AG09319 (cell line): ENCODE measurements at places on chromosomes 7 and 10.

DNA sequence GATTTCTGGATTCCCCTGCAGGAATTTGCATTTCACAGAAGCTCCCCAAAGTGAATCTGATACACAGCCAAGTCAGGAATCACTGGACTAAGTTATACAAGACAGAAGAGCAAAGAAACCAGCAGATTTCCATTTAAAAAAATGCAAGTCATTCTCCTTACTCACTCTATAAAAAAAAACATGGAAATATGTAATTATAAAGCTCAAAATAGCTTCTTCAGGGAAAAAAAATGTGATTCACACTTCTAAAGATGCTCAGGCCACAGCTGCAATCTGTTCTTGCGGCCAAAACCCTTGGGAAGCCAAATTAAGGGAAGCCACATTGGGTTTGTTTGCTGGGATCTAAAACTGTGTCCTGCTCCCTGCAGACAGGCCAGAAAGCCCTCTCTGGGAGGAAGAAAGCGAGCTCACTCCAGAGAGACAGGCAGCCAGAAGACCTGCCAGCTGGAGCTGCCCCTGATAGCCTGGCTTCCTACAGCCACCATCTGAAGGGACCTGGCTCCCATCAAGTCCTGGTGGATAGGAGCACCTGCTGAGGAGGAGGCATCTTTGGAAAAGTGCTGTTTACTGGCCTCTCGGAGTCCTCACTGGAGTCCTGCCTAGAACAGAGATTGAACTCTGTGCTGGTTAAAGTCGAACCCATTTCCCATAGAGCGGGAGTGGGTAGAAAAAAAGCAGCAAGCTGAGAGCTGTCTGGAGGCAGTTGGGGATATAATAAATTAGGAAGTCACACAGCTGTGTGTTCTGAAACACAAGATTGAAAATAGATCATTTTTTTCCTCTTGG, 359.2 kb upstream of the AOAH start:
- DNase-seq: peak; percentile 15

- DNase-seq: no peak
Observed at GRCh38 chr10:42753507-42754154, 29.0 kb upstream of the BMS1 start.

GRCh38 chr7:85290269-85290668, 103.4 kb upstream of the SEMA3D start:
- DNase-seq: no peak

DNA sequence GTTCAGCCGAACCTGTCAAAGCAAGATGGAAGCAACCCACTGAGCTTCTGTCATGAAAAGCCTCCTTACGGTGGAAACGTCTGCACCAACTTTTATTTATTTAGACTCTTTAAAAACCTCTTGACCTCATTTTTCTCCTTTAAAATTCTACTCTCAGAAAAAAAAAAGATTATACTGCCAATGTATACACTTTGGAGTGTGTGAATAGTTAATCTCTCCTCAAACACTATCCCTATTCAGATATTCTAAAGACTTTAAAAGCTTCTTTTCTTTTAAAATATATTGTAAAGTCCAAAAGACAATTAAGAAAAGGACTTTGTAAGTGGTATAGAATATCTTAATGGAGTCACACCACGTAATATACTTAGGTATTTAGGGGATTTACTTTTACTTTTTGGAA, 335.2 kb upstream of the SEMA3D start:
- no peak for DNase-seq

DNA sequence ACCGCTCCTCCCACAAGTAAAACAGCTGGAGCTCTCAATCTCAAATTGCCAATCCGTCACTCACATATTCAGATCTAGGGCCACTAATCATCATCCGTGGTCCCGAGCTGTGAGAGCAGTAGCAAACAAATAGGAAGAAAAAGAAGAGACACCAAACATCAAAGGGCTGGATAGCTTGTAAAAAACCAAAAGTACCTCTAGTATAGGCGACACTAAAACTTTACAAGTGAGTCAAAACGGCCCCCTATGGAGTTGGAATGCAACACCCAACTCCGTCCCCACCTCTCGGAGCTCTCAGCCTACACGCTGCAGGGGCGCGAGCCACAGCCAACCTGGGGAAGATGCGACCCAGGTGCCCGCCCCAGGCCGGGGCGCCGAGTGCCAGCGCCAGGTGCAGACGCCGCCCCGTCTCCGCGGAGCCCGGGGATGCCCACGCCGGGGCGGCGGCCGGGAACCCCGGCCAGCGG, 581 bp downstream of the FAM3C start:
- DNase-seq: no peak

DNA sequence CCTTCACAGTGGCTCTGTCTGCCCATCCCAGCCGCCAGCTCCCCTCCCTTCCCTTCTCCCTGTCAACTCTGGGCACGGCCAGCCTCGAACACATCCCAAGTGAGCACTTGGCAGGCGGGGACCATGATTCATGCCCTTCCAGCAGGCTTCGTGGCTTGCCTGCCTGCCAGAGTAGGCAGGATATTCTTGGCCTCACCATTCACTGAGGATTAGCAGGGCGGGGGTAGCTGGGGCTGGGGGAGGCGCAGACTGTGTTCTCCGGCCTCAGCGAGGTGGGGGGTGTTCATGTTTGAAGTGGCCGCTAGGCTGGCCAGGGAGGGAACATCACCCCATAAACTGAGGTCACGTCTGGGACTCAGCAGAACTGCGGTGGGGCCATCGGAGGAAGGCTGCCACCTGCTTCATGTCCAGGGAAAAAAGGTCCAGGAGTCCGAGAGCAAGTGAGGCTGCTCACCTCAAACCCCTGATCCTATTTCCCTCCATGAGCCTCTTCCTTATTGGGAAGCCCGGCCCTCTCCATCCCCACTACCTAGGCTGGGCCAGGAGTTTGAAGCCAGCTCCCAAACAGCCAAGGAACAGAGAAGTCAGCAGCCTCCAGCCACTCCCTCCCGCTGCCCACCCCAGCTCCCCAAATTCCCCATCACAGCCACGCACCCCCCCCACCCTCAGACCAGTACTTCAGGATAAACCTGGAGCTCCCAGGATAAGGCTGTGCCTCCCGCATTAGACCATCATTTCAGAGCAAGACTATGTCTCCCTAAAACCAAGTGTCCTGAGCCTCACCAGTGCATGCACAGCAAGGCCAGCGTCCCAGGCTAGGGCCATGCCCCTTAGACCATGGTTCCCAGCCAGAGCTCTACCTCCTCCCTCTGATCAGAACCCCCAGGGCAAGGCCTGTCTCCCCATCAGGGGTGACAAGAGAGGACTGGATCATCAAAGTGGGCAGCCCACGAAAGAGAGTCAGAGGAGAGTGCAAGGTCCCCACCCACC, 42.8 kb upstream of the RABGEF1 start:
- no peak for DNase-seq

- no peak for DNase-seq
Observed at GRCh38 chr7:122055073-122055472, 89.0 kb downstream of the AASS start.

DNA sequence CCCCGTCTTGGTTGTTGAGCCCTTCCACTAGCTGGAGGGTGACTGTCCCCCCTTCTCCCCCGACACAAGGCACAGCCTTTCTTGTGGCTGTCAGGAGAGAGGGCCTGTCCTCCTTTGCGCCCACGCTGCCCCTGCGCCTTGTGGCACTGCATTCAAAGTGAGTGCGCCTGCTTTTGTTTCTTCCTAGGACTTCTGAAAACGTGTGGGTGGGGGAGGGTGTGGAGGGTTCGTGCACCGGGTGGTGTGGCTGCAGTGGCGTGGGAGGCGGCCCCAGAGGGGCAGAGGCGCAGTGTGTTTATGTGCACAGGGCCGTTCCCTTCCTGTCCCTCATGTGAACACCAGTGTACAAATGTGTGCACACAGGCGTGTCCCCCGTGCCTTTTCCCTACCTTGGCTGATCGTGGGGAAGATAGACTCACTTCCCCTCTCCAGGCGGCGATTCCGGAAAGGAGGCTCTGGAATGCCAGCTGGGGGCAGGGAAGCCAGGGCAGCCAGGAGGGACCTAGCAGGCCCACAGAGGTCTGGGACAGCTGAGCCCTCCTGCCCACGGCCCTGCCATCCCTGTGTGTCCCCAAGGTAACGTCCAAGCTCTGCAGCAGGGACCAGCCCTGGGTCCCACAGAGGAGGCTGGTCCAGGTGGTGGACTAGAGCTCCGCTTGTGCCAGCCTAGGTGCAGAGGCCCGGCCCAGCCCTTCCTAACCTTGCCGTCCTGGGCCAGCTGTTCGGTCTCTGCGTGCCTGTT, 88.8 kb downstream of the LHPP start:
- DNase-seq: no peak

DNA sequence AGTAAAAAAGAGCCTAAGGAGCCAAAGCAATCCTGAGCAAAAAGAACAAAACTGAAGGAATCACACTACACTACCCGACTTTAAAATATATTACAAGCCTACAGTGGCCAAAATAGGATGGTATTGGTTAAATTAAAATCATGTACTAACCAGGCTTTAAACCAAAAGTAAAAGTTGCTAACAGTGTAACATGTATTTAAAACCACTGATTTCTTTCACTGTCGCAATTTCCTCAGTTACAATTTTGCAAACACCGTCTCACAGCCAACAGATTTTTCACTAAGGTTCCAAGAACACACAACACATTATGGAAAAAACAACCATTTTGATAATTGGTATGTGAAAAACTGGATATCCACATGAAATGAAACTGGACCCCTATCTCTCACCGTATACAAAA, 74.0 kb downstream of the JMJD1C start:
- no peak for DNase-seq

GRCh38 chr7:90836937-90837336, 240.8 kb downstream of the CDK14 start:
- DNase-seq: peak; percentile 59

DNA sequence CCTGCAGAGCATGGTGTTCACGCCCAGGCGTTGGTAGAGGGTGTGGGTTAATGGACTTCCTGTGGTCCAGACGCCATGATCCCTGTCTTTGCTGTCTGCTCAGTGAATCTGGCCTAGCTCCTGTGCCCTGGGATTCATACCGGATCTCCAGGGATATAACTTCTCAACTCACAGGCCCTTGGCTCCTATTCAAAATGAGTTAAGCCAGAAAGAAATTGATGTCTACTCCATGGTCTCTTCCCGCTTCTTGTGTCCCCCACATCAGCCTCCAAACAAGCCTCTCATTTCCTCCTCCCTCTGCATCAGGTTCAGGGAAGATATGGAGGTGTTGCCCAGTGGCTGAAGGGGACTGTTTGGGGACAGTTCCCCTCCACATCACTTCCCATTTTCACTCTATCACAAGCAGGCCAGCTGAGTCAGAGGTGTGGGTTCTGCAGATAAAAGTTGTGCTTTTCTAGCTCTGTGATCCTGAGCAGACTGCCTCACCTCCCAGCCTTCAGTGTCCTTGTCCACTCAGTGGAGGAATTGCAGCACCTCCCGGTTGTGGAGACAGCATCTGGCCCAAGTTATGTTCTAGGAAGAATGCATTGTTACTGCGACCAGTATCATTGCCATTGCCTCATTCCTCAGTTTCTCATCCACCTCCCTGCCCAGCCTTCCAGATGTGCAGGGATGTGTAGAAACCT, 22.5 kb downstream of the AKR1E2 start:
- no peak for DNase-seq

DNA sequence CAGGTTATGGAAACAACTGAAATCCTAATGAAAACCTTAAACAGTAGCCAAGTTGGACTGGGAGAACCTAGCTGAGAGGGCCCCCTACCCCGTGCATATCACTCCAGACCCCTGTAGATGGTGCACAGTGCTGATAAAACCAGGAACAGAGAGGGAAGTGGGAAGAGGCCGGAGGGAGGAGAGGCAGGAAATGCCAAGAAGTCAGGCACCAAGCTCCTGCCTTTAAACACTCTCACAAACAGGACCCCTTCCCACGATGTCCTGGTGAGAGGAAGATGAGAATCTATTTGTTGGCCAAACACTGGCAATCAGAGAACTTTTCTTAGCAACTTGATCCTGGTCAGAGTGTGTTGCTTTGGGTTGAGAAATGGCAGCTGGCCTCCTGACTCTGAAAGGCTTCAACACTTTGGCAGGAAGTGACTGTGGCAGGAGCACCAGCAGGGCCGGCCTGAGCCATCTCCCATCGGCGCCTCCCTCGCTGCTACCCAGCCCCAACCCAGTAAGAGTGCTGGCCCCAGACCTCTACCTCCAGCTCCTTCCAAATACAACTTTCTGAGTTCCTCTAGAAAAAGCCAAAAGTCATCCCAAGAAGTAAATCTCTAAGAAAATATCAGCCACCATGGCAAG, 39.5 kb downstream of the GSDME start:
- DNase-seq: no peak

DNA sequence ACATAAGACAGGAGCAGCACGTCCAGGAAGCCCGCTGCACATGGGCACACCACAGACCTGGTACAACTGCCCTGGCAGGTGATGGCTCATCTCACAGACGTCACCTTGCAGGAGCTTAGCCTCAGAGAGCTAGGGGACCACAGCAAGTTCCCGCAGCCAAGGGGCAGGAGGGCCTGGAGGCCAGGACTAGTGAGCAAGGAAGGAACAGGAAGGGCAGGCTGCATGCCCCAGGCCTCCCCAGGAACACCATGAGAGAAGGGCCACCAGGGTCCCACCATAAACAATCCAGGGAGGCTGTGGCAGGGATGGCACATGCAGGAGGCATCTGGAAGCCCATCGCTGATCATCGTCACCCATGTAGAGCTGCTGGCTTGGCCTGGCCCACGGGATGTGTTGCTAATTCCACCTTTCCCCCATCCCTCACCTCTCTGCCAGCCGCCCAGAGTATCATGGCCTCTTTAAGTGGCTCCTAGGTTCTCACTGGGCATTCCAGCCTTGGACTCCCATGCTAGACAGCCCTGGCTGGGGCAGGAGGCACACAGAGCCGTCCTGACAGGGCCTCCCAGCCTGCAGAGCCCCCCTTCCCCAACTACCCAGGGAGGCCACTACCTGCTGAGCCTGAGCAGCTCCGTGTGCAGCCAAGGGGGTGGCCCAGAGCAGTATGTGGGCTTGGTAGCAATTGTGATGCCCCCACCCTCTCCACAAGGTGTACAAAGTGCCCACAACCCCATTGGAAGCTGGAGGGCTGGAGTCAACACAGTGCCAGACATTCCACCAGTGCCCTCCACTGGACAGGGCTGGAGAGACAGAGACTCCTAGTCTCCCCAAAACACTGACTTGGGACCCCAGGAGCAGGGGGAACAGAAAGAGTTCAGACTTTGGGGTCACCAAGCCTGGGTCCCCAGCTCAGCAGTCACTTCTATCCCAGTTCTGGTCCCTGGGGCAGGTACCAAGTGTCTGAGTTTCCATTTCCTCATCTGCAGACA, 35.5 kb downstream of the GRID1 start:
- no peak for DNase-seq

DNA sequence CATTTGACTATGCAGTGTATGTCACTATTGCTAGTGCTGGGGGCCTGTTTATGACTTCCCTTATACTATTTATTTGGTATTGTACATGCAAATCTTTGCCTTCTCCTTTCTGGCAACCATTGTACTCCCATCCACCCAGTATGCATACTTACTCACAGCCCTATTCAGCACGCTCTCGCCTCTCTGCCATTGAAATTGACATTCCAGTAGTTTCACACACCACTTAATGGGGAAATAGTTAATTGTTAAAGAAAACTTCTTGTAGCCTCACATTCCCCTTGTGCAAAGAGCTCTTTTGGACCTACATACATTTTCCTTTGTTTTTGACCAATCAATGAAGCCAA, 9.9 kb downstream of the CLDN12 start:
- DNase-seq: no peak

- DNase-seq: no peak
Observed at GRCh38 chr7:23369695-23370404, 70.7 kb downstream of the MALSU1 start.

- no peak for DNase-seq
Observed at GRCh38 chr10:124878457-124878739, 63.5 kb upstream of the ZRANB1 start.
